ENCODE measurements at places on chromosomes 5 and 9. TPM values are rescaled to one million over a fixed set of nuclear protein-coding genes. Genes with fewer than 3 reads are reported as not detected.

Gene ENTPD8
- 5.2 TPM for total RNA-seq

DNA sequence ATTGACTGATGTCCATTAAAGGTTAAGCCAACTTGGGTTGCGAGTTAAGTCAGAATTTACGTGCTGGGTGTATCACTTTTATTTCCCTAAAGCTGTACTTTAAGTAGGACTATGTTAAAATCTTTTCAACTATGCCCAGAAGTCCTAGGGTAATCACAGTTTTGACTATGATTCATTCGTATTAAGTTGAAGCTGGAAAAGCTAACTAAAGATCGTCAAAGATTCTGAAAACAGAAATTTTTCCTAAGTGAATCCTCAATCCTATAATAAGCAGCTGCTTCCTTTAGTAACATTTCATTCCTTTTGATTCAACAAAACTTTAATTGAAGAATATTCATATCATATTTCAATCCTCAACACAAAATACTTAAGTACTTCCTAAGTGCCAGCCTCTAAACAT lies 460.4 kb downstream of the ACTL7B start:
- H3K4me3 ChIP-seq = no peak overlapping the region
- H3K27ac ChIP-seq = no peak overlapping the region
- H3K27me3 ChIP-seq = no peaks in the 10 kb centered on the region
- DNase-seq = no peak
- H3K4me1 ChIP-seq = no peaks in the 10 kb centered on the region
- H3K36me3 ChIP-seq = no peaks in the 10 kb centered on the region

DNA sequence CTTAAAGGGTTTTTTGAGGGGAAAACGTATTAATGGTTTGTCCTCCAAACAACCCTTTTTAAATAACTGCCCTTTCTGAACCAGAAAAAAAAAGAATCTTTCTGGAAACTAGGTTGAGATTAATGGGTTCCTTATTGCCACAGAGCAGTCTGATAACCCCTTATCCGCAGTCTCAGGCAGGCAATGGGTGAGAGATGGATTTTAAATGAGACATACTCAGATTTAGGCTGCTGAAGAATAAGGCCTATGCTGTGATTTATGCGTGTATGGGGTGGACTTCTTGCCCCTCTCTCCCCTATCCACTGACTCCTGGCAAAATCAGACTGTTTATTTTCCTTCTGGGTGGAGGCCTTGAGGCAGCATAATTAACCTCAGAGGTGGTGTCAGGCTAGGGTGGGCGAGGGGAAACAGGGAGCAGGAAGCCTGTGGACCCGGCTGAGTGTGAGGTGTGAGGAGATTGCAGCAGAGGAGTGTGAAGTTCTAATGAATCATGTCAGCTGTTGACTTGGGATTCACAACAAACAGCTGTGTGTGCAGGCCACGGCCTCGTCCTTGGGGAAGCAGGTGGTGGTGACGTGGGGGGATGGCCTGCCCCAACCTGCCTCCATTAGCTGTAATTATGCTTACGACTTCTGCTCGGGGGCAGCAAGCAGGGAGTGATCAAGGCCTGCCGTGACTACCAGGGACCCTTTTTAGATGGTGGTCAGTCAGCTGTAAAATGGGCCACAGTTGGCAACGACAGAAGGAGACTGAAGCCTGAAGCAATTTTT lies 196.4 kb downstream of the SEMA6A start:
- no peak overlapping the region for H3K27ac ChIP-seq
- H3K4me3 ChIP-seq = no peak overlapping the region
- DNase-seq = peak; percentile 76
- no peaks in the 10 kb centered on the region for H3K36me3 ChIP-seq
- no peaks in the 10 kb centered on the region for H3K27me3 ChIP-seq

DNA sequence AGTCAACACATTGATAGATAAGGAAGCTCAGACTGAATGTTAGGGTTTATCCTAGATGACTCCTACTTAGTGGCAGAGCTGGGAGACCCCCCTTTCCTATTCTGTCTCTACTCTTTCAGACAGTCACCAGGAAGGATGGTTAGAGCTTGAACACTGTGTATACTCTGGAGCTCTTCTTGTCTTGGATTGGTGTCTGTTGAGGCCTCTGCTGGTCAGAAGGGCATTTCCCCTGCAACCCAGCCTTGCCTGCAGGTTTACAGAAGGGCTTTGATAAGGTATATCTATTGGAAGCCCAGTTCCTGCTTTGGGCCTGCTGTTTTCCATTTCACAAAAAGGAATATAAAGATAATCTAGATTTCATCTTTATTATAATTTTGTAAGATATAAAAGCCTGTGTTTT lies 71.8 kb downstream of the KDM4C start:
- no peak overlapping the region for H3K4me3 ChIP-seq
- no peak overlapping the region for H3K27ac ChIP-seq
- no peaks in the 10 kb centered on the region for H3K4me1 ChIP-seq
- H3K27me3 ChIP-seq = no peaks in the 10 kb centered on the region
- no peaks in the 10 kb centered on the region for H3K36me3 ChIP-seq

Gene TRIM32
- total RNA-seq = 22.6 TPM

GRCh38 chr9:8241201-8241600 lies 441.6 kb upstream of the DMAC1 start:
- DNase-seq = no peak
- no peaks in the 10 kb centered on the region for H3K36me3 ChIP-seq
- no peaks in the 10 kb centered on the region for H3K4me1 ChIP-seq
- H3K27me3 ChIP-seq = no peaks in the 10 kb centered on the region

Gene CCDC180
- total RNA-seq = 8.8 TPM

DNA sequence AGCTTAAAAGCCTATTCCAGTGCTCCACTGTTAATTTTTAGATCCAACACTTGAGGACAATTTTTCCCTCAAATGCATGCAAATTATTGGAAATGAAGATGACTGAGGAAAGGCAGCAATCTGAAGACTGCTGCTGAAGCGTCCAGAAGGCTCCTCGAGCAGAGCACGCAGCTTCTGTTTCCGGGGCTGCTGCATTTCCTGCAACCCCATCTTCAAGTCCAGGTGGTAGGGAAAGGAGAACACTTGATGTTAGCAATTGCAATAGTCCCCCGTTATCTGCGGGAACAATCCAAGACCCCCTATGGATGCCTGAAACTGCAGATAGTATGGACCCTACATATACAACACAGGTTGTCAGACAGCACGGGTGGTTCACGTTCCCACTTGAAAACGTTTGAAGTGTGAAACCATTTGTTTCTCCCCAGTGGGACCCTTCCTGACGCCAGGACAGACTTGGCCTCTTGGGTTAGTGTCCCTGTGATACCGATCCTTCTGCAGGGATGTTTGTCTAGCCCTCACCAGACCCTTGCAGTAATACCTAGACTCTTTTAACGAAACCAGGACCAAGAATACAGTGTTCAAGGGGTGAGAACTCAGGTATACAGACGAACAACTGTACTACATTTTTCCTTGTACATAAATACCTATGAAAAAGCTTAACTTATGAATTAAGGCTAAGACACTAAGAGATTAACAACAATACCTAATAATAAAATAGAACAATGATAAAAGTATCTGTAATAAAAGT lies 152.3 kb downstream of the HSD17B3 start:
- no peak overlapping the region for H3K4me3 ChIP-seq
- no peak overlapping the region for H3K27ac ChIP-seq
- no peak for DNase-seq
- H3K36me3 ChIP-seq = no peaks in the 10 kb centered on the region

DNA sequence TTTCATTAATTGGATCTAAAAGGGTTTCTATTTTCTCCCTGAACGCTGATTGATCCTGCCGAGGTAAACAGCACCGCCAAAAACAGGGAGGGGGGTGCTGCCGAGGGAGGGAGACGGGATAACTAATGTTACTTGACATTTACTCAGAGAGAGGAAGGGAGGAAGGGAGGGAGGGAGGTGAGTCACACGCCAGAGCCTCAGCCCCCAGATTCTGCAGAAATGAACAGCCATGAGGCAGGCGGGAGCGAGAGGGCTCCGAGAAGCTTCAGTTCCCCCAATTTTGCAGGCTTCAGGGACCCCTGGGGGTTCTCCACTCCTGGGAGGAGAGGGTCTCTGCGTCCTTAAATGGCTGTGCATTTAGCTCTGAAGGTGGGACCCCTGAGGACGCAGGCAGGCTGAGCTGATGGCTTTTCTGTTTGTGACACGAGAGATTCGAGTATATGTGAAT lies 59.1 kb upstream of the IER5L start:
- no peak overlapping the region for H3K4me3 ChIP-seq
- no peaks in the 10 kb centered on the region for H3K4me1 ChIP-seq
- no peaks in the 10 kb centered on the region for H3K36me3 ChIP-seq

GRCh38 chr5:32421075-32421474 lies 23.5 kb downstream of the ZFR start:
- H3K36me3 ChIP-seq = peaks cover 3% of the 10 kb centered on the region
- no peak for DNase-seq
- no peak overlapping the region for H3K27ac ChIP-seq

DNA sequence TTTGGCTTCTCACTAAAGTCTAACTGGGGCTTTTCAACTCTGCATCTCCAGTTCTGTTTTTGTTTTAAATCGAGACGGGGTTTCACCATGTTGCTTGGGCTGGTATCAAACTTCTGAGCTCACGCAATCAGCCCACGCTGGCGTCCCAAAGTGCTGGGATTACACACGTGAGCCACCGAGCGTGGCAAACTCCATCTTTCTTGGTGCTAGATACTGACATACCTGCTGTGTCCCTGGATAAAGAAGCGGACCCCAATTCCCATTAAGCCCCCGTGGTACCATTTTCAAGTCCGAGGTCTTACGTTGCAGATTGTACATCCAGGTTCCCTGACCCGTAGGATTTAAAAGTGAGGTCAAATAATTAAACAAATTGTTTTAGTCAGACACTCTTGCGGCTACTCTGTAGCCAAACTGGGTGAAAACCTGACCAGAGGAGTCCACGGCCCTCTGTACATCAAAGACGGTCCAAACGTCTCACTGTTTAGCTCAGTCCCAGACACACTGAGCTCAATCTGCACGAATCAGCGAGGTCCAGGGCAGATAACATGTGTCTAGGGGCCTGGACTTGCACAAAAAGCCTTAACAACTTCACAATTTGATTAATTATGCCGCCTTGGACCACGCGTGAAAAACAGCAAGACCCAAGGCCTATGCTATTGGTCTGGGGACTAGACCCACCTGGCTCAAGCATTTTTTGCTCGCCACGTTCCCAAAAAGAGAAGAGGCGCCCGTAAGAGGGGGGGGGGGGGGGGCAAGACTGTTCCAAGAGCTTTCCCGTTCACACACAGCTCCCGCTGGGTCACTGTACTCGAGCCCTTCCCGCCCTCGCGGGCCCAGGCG lies 727 bp upstream of the DNAJA1 start:
- peaks cover 2% of the 10 kb centered on the region for H3K36me3 ChIP-seq
- H3K4me3 ChIP-seq = peak overlapping the region; percentile 94
- H3K4me1 ChIP-seq = peaks cover 16% of the 10 kb centered on the region
- DNase-seq = no peak
- peak overlapping the region; percentile 100 for H3K27ac ChIP-seq
- H3K27me3 ChIP-seq = no peaks in the 10 kb centered on the region

DNA sequence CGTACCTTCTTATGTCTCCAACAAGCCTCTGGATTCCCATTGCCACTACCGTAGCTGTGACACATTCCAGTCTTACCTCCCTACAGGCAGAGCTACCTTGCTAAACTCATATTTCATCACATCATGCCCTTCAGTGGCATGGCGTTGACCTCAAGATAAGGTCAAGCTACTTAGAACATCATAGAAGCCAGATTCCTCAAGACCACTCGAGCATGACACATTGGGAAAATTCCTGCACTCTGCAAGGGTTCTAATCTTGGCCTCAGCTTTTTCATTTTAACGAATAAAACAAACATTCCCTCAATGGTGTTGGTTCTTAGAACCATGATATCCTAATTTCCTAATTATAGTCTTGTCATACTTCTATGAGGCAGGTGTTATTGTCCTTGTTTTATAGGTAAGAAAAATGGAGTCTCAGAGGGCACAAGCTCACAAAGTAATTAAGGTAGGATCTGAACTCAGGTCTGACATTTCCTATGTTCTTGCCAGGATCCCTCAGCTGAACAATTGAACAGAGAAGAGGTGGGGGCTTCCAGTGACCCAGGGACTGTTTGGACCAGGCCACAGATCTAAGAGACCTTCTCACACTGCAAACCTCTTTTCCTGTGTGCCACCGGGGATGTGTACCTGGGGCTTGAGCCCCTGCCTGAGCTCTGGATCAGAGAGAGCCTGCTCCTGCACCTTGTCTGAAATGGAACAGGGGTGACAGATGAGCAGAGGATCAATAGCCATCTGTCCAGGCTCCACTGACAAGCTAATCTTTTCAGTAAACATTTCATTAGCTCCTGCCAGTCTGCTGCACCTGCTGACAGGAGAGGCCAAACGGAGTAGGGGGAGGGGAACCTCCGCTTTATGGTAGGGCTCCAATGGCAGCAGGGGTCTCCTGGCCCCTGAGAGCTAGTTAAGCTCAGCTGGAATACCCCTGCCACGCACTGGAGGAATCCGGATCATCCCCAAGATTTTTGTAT lies 49.3 kb downstream of the ALG2 start:
- no peaks in the 10 kb centered on the region for H3K27me3 ChIP-seq
- peaks cover 7% of the 10 kb centered on the region for H3K4me1 ChIP-seq
- H3K27ac ChIP-seq = no peak overlapping the region
- H3K4me3 ChIP-seq = no peak overlapping the region

- no peaks in the 10 kb centered on the region for H3K36me3 ChIP-seq
- DNase-seq = no peak
- H3K4me1 ChIP-seq = no peaks in the 10 kb centered on the region
- no peak overlapping the region for H3K27ac ChIP-seq
- no peak overlapping the region for H3K4me3 ChIP-seq
Observed at GRCh38 chr5:11815916-11816315, 88.3 kb downstream of the CTNND2 start.

GRCh38 chr5:27465140-27465539 lies 426.8 kb upstream of the CDH9 start:
- no peak for DNase-seq
- H3K4me3 ChIP-seq = no peak overlapping the region
- H3K36me3 ChIP-seq = no peaks in the 10 kb centered on the region
- no peak overlapping the region for H3K27ac ChIP-seq
- no peaks in the 10 kb centered on the region for H3K27me3 ChIP-seq

- H3K27ac ChIP-seq = no peak overlapping the region
- no peaks in the 10 kb centered on the region for H3K27me3 ChIP-seq
- peak; percentile 33 for DNase-seq
- H3K36me3 ChIP-seq = no peaks in the 10 kb centered on the region
- H3K4me1 ChIP-seq = no peaks in the 10 kb centered on the region
- H3K4me3 ChIP-seq = no peak overlapping the region
Observed at GRCh38 chr9:115373000-115373709, 255.2 kb upstream of the TNC start.

- peaks cover 6% of the 10 kb centered on the region for H3K4me1 ChIP-seq
- H3K36me3 ChIP-seq = peaks cover 3% of the 10 kb centered on the region
- DNase-seq = no peak
- H3K27ac ChIP-seq = no peak overlapping the region
- no peak overlapping the region for H3K4me3 ChIP-seq
Observed at GRCh38 chr5:115522832-115523403, 21.7 kb downstream of the FEM1C start.

Gene SPINK6
- total RNA-seq = not detected

All from kidney (tissue), 22 donors.